H7 (cell line): ENCODE measurements at places on chromosomes 2 and 18. TPM values are rescaled to one million over a fixed set of nuclear protein-coding genes. Genes with fewer than 3 reads are reported as not detected.

- no peak for DNase-seq
Observed at GRCh38 chr18:62450546-62451410, 72.0 kb upstream of the ZCCHC2 start.

DNA sequence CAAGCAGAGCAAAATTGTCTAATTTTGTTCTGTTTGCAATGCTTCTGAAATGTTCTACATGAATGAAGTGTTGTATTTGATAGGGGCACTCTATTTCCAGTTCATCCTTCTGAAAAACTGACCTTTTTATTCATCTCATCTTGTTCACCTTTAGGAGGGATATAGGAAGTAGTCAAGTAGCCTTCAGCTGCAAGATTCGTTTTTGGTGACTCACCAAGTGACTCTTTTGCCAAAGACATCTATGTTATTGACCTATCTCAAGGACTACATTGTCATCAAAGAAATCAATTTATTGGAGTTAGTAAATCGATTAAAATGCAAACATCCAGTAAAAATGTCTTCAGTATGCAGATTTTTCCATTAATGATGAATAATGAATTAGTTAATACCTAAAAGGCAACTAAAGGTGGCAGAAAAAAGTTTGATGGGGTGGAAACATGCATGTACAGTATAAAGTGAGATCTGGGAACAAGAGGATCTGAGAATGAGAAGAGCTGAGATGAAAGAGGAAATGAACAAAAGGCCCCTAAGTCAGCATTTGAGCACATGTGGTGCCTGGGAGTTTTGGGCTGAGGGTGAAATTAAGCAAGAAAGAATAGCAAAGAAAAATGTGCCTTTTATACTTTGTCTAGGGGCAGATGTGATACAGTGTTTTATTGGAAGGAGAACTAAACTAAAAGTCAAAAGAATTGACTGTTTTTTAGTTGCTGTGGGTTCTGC, 255.1 kb upstream of the LINC00305 start:
- DNase-seq, result no peak

DNA sequence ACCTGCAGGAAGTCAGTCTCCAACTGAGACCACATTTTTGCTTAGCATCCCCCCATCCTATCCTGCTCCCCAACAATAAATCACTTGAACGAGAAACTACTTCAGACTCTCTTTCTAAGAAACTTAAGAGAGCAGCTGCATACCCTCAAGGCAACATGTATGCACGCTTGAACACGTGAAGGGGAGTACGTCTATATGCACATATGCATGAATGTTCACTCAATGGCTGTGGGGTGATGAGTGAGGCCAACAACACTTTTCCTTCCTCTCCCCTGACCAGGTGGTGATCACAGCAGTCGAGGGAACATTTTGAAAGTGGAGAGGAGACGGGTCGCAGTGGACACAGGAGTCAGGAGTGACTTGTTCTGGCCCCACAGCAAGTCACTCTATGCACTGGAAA, 79.8 kb upstream of the LPIN2 start:
- no peak for DNase-seq

DNA sequence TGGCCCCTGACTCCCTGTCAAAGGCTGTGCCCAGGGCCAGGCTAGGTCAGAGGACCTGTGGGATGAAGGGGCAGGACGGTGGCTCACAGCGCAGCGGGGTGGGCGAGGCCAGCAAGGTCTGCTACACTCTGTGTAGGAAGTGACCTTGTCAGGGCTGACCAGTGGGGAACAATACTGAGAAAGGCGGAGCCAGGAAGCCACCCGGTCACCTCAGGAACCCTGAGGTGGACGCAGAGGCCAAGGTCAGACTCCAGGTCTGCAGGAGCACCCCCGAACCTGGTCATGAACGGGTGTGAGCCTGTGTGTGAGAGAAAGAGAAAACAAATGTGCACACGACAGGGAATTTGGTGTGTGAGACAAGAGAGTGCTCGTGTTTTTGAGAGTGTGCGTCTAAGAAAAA, 72.3 kb downstream of the SMAD7 start:
- DNase-seq, result no peak

DNA sequence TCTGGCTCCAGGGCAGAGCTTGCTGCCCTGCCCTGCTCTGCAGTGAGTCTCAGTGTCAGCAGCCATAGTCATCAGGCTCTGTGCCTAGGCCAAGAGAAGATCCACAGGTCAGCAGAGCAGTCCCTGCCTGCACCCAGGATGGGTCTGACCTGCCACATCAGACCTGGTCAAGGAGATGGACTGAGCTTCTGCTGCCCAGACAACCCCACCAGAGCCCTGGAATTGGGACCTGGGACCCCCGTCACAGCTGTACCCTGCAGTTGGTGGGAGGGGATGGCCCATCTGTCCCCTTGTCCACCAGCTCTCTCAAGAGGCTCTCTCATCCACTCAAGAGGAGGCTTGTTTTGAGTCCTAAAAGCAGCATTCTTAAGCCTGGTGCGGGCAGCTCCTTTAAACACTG, 142.6 kb downstream of the TFCP2L1 start:
- DNase-seq, result no peak

GRCh38 chr18:35822413-35822812, 150.1 kb upstream of the RMP24 start:
- DNase-seq, result no peak

NOL4 gene
- total RNA-seq, result 0.07 and 0.66 TPM in 2 replicates
